Upper lobe of left lung (tissue), 6 donors: ENCODE measurements at places on chromosomes 5 and 9.

DNA sequence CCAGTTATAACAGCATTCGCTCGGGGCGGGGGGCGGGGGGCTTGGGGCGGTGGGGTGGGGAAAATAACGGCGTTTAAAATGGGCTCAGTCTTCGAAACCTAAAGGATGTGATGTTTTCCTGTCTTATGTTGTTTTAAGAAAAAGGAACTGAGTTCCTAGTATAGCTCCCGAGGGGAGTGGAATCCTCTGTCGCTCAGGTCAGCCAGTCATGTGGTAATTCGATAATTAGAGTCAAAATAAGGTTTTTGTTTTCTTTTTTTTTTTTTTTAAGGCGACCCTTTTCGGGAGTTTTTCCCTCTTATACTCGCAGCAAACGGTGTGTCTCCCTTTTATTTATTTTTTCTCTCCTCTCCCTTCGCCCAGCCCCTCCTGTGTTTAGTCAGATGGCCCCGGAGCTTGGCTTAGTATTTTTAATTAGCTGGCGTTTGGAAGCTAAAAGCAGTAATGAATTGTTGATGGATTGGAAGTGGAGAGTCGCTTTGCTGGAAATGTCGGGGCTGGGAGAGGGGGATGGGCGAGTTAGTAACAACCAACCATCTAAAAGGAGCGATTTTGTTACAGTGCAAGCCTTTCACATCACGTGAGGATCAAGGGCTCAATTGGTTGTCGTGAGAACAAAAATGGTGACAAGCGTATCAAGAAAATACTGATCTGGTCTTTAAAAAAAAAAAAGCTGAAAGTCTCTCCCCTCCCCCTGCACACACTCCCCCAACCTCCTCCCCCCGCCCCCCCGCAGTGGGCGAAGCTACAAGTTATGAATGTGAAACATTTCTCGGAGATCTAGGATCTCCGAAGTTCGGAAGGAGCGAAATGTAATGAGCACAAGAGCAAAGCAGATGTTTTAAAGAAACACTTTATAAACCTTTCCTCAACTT lies 714 bp upstream of the ZNF608 start:
- H3K4me3 ChIP-seq, result peak overlapping the region; percentile 54
- H3K36me3 ChIP-seq, result no peaks in the 10 kb centered on the region
- H3K27me3 ChIP-seq, result no peaks in the 10 kb centered on the region
- peak; percentile 87 for DNase-seq

- H3K27me3 ChIP-seq, result no peaks in the 10 kb centered on the region
- no peak overlapping the region for H3K4me3 ChIP-seq
- H3K36me3 ChIP-seq, result no peaks in the 10 kb centered on the region
These were observed 296.9 kb downstream of the ADGRV1 start for GRCh38 chr5:90855296-90856010.

DNA sequence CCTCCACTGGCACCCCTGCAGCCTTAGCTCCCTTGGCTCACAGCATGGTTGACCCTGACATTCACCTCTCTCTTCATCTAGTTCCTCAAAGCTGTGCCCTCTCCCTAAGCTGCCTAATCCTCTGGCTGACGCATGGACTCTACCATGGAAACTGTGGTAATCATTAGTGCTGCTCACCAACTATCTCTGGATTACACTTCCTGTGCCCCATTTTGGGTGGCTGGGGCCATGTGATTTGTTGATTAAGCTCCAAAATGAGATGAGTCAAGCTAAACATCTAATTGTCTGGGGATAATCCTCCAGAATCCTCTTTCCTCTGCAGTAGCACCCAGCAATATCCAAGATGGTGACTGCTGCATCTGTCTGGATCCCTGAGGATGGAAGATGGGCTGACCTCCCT lies 264.4 kb downstream of the SH3GL2 start:
- no peak overlapping the region for H3K27ac ChIP-seq
- no peaks in the 10 kb centered on the region for H3K27me3 ChIP-seq
- H3K4me1 ChIP-seq, result no peaks in the 10 kb centered on the region
- H3K36me3 ChIP-seq, result no peaks in the 10 kb centered on the region

DNA sequence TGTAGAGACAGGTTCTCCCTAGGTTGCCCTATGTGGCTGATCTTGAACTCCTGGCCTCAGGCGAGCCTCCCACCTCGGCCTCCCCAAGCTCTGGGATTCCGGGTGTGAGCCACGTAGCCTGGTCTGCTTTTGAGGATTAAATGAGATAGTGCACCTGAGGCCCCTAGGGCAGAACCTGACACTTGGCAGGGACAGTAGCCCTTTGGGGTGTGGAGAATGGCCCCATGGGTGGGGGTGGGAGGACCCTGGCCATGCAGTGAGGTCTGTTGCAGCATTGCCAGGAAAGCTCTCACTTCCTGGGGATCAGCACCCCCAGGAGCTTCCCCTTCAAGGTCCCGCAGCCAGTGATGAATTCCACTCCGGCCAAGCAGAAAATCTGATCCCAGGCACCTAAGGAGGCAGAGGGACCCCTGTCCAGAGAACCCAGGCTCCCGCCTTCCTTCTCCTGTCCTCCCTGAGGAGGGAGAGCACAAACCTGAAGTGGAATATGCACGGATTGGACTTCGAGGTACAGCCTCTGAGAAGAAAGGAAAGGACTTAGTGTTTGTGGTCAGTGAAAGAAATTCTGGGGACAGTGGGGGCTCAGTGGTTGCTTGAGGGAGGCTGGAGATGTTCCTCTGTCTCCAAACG lies 73.9 kb upstream of the UNC5A start:
- DNase-seq, result no peak
- H3K4me3 ChIP-seq, result no peak overlapping the region
- no peaks in the 10 kb centered on the region for H3K27me3 ChIP-seq
- no peaks in the 10 kb centered on the region for H3K4me1 ChIP-seq
- no peaks in the 10 kb centered on the region for H3K36me3 ChIP-seq

GRCh38 chr9:121862371-121863332 lies 211.2 kb downstream of the DAB2IP start:
- H3K36me3 ChIP-seq, result no peaks in the 10 kb centered on the region
- H3K4me1 ChIP-seq, result peaks cover 3% of the 10 kb centered on the region
- no peak overlapping the region for H3K27ac ChIP-seq
- H3K4me3 ChIP-seq, result no peak overlapping the region
- no peaks in the 10 kb centered on the region for H3K27me3 ChIP-seq

DNA sequence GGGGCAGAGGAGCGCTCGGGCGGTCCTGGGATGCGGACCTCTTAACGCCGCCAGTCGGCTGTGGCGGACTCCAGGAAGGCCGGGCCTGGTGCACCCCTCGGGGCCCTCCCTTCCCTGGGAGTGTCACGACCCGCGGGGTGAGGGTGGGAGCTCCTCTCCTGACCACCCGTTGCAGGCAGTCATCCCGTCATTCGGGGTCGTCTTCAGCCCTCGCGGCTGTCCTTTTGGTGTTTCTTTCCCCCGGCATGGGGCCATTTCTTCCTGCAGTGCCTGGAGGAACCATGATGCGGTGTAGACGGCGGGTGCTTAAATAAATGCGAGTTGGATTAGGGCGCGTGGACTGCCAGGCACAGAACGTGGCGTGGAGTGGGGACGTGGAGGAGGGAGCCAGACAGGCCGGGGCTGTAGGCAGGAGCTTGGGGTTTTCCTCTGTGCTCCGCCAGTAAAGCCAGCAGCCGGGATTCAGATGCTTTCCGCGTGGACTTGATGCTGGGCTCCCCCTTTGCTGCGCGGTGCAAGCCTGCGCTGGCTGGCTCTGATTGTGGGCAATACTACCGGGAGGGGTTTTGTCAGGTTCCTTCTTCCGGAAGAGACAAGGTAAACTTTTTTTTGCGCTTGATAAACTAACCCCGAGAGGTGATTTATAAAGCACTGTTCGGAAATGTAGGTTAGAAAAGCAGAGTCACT lies 868 bp downstream of the KDM4C start:
- H3K36me3 ChIP-seq, result no peaks in the 10 kb centered on the region
- peak overlapping the region; percentile 99 for H3K27ac ChIP-seq
- H3K4me3 ChIP-seq, result peak overlapping the region; percentile 79
- H3K4me1 ChIP-seq, result peaks cover 11% of the 10 kb centered on the region

GRCh38 chr5:71658916-71659662 lies 60.0 kb upstream of the CARTPT start:
- no peaks in the 10 kb centered on the region for H3K4me1 ChIP-seq
- DNase-seq, result no peak
- no peak overlapping the region for H3K27ac ChIP-seq
- H3K36me3 ChIP-seq, result peaks cover 3% of the 10 kb centered on the region
- no peak overlapping the region for H3K4me3 ChIP-seq
- no peaks in the 10 kb centered on the region for H3K27me3 ChIP-seq

DNA sequence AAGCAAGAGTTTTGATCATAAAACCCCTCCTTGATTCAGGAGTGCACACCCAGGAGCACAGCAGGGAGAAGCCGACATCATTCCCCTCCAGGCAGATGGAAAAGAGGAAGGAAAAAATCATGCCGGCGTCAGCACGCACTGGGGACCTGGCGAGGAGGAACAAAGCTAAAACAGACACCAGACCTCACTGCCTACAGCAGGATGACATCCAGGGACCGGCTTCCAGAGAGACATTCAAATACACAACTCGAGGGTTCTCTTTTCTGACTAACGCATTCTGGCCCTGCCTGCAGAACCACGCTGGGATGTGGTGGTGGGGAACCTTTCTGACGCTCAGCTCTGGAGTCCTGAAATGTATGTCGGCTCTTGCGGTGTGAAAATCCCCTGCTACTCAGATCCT lies 2.7 kb downstream of the UBAC1 start:
- no peak overlapping the region for H3K27ac ChIP-seq
- H3K36me3 ChIP-seq, result peaks cover 9% of the 10 kb centered on the region
- no peak overlapping the region for H3K4me3 ChIP-seq
- DNase-seq, result no peak

GRCh38 chr9:136297016-136297691 lies 6.7 kb downstream of the CCDC187 start:
- H3K27me3 ChIP-seq, result no peaks in the 10 kb centered on the region
- peak; percentile 70 for DNase-seq
- no peak overlapping the region for H3K4me3 ChIP-seq

DNA sequence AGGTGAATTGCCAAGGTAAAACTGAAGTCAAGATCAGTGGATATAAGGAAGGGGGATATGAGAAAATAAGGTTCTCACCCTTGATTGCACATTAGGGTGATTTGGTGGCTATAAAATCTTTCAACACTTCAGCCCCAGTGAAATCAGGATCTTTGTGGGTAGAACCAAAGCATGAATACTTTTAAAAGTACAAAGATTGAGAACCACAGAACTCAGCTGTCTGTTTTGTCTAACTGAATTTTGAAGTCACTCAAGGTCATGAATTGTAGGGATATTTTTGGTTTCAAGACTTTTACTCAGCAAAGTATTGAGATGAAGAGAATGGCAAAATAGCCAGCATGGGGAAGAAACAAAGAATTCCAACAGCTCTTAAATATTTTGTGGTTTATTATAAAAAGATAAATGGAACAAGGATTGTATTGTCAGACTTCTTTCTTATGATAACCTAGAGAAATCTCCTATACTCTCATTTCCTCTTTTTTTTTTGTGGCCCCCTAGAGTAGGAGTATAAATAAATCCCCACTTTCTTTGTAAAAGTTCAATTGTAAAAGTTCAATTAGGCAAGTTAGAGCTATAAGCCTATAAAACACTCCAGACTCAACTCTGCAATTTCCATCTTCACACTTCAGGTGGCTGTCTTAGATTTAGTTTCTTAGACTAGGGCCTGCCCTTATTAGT lies 272.9 kb downstream of the PDE4D start:
- no peak for DNase-seq
- H3K27ac ChIP-seq, result no peak overlapping the region
- no peaks in the 10 kb centered on the region for H3K4me1 ChIP-seq
- H3K4me3 ChIP-seq, result no peak overlapping the region
- H3K27me3 ChIP-seq, result no peaks in the 10 kb centered on the region
- H3K36me3 ChIP-seq, result no peaks in the 10 kb centered on the region

- no peak overlapping the region for H3K4me3 ChIP-seq
- no peaks in the 10 kb centered on the region for H3K4me1 ChIP-seq
- DNase-seq, result no peak
- H3K36me3 ChIP-seq, result no peaks in the 10 kb centered on the region
- H3K27me3 ChIP-seq, result no peaks in the 10 kb centered on the region
- no peak overlapping the region for H3K27ac ChIP-seq
These were observed 14.9 kb upstream of the WNT8A start for GRCh38 chr5:138068742-138069600.

- H3K4me3 ChIP-seq, result peak within 1 kb of the TSS; percentile 16
- peaks cover 13% of the 10 kb centered on the region for H3K4me1 ChIP-seq
- peak within 1 kb of the TSS; percentile 23 for H3K27ac ChIP-seq
These were observed at the start of gene CCNI2 for GRCh38 chr5:132746954-132747615. CCNI2 (plus strand) TSS chr5:132747426; CDS start chr5:132747496, 70 bp downstream.

DNA sequence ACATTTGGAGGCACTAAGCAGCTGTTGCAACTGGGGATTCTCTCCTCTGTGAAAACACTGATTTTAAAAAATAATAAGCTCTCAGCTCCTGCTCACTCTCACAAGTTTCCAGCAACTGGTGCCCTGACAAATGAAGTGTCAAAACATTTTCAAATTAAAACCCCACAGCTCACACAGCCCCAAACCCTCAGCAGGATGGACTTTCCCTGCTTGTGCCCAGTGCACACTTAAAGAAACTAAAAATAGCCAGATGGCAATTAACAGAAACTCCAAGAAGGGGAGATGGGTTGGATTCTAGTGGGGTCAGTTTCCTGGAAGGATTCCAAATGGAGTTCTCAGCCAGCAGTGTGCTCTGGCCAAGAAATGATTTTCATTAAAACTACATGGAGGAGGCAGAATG lies 163.0 kb upstream of the PUM3 start:
- H3K27ac ChIP-seq, result no peak overlapping the region
- no peaks in the 10 kb centered on the region for H3K4me1 ChIP-seq
- H3K4me3 ChIP-seq, result no peak overlapping the region
- no peaks in the 10 kb centered on the region for H3K27me3 ChIP-seq
- DNase-seq, result no peak

DNA sequence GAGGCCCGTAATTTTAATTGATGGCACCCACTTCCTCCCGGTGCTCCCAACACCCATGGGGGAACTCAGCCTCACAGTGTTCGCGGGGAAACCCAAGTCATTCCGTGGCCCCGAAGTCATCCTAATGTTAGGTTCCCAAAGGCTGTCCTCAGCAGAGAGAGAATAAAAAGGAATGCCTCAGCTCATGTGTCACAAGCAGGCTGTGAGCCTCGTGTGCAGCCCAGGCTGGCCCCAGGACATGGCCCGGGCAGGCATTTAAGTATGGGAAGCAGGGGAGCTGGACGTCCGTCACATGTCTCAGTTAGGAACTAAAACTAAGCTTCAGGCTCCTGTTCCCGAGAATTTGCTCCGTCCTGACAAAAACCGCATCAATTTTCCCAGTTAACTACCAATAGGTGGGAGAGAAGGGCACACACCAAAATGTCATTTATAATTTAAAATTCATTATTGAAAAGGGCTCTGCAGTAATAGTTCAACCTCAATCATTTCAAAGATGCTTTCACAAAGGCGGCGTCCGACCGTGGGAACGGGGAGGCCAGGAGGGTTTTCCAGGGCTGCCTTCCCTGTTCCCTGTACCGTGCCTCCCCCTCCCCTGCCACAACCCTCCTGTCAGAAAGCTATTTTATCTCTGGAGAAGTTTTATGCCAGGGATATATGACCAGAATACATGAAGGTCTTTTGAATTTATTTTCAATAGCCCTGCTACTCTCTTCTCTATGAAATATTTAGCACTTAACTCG lies 137.3 kb downstream of the FSTL4 start:
- no peaks in the 10 kb centered on the region for H3K4me1 ChIP-seq
- no peaks in the 10 kb centered on the region for H3K27me3 ChIP-seq
- no peak overlapping the region for H3K4me3 ChIP-seq
- no peaks in the 10 kb centered on the region for H3K36me3 ChIP-seq
- DNase-seq, result no peak
- no peak overlapping the region for H3K27ac ChIP-seq
